ENCODE measurements at places on chromosomes 7 and 10.
A peak's percentile ranks its signal among the peaks of the same experiment; 100 is the strongest.

- no peak for DNase-seq
- H3K27me3 ChIP-seq, result no peaks in the 10 kb centered on the region
- peaks cover 37% of the 10 kb centered on the region for H3K4me1 ChIP-seq
- peak overlapping the region; percentile 92 for H3K4me3 ChIP-seq
- peak overlapping the region; percentile 94 for H3K27ac ChIP-seq
These were observed 697 bp downstream of the ARPC1A start for GRCh38 chr7:99326408-99326782.

DNA sequence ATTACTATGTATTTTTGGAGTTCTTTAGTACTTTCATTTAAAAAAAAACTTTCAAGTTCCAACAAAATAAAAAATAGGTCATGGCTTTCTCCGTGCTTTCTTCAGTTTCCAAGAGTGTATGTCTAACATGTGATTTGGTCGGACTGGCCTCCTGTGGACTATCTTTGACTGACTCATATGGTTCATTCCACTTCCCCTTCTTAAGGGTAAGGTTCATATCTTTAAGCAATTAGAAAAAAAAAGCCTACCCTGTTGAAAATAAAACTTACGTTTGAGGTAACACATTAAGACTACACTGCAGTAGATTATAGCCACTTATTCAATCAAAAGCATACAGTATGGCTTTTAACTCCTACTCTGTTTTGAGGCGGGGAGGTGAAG is 112.8 kb upstream of the AHR start:
- no peak for DNase-seq
- H3K4me1 ChIP-seq, result no peaks in the 10 kb centered on the region
- H3K36me3 ChIP-seq, result no peaks in the 10 kb centered on the region
- H3K27me3 ChIP-seq, result no peaks in the 10 kb centered on the region
- no peak overlapping the region for H3K27ac ChIP-seq

- H3K36me3 ChIP-seq, result no peaks in the 10 kb centered on the region
- no peak overlapping the region for H3K4me3 ChIP-seq
- H3K27me3 ChIP-seq, result no peaks in the 10 kb centered on the region
- no peak for DNase-seq
- H3K27ac ChIP-seq, result no peak overlapping the region
- no peaks in the 10 kb centered on the region for H3K4me1 ChIP-seq
These were observed 156.6 kb upstream of the TMEM196 start for GRCh38 chr7:19930051-19930450.

- no peaks in the 10 kb centered on the region for H3K36me3 ChIP-seq
- H3K4me3 ChIP-seq, result no peak overlapping the region
- DNase-seq, result no peak
- no peaks in the 10 kb centered on the region for H3K4me1 ChIP-seq
- H3K27ac ChIP-seq, result no peak overlapping the region
These were observed 29.3 kb downstream of the KCNMA1 start for GRCh38 chr10:77608281-77608680.

DNA sequence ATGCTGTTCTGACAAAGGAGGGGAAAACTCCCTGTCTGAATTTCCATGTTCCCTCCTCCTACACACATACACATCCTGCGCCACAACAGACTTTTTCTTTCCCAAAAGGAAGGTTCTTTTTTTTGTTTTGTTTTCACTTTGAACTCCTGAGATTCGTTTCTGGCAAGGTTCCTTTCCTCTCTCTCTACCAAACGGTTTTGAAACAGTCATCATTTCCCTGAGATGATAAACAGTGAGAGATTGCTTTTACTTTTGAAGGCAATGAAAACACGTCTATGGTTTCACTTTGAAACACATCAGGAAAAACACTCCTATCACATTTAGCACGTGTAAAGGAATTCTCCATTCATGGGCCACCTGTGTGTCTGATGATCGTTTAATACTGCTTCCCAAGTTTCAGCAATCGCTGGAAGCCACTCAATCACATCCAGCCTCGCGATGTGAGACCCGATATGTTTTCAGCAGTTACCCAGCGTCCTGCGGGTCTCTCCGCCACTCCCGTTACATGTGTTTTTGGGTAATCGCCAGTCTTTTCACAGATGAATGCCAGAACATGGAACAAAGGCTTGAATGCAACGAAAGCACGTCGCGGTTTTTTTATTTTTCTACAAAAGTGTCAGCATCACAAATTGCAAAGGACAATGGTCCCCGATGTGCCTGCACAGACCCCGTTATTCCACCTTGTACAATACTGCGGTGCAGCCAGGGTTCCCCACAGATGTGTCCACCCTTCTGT is 62.8 kb upstream of the CUX1 start:
- no peak for DNase-seq
- no peaks in the 10 kb centered on the region for H3K27me3 ChIP-seq
- no peaks in the 10 kb centered on the region for H3K4me1 ChIP-seq
- no peaks in the 10 kb centered on the region for H3K36me3 ChIP-seq
- no peak overlapping the region for H3K4me3 ChIP-seq

GRCh38 chr10:46234026-46234425 is 52.8 kb upstream of the ANTXRL start:
- no peaks in the 10 kb centered on the region for H3K27me3 ChIP-seq
- no peaks in the 10 kb centered on the region for H3K4me1 ChIP-seq
- DNase-seq, result no peak
- H3K4me3 ChIP-seq, result no peak overlapping the region

DNA sequence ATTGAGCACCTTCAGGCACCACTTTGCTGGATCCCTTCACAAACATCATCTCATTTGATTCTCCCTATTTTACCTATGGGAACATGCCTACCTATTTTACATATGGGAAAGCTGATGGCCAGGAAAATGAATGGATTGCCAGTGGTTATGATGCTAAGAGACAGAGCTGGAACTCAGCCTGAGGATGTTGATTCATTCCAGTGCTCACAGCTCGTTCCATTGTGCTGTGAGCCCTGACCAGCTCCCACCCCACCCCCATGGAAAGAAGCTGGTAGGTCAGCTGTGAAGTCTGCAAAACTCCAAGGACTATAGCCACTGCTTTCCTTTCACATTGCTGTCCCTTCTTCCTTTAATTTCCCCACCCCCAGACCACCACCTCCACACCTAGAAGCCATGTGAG is 9.6 kb downstream of the UBTD1 start:
- H3K4me3 ChIP-seq, result no peak overlapping the region
- H3K27me3 ChIP-seq, result no peaks in the 10 kb centered on the region
- H3K36me3 ChIP-seq, result no peaks in the 10 kb centered on the region
- no peaks in the 10 kb centered on the region for H3K4me1 ChIP-seq
- no peak overlapping the region for H3K27ac ChIP-seq

DNA sequence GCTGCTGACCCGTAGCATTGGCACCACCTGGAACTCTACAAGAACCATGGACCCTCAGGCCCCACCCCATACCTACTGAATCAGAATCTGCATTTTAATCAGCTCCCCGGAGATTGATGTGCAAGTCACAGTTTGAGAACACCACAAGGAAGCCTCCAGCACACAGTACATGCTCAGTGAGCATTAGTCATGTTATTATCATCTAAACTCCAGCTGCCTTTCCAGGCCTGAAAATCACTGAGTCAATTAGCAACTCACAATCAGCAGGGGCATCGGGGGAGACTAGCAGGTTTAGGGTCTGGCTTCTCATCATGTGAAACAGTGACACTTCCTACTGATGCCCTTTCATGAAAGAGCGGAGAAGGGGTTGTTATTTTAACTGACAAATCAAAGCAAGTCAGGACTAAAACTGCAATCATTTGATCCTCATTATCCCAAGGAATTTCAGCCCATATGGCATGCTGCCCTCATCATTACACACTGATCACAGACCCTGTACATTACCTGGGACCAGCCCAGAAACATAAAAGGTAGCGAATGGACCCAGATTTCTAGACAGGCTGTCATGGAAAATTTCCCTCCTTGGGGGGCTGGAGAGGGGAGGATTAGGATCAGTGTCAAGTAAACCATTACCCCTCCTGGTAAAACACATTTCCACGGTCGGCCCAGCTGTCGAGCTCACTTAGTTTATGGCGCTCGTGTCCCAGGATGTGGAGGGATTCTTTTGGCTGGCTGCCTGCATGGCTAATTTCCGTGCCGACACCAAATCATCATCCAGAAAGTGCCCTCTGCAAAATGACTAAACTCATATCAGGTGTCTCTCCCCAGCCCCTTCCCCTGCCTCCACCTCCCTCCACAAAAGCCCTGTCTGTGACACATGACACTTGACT is 122.8 kb downstream of the PRLHR start:
- H3K4me1 ChIP-seq, result no peaks in the 10 kb centered on the region
- no peak for DNase-seq
- no peaks in the 10 kb centered on the region for H3K36me3 ChIP-seq
- H3K27me3 ChIP-seq, result peaks cover 7% of the 10 kb centered on the region

DNA sequence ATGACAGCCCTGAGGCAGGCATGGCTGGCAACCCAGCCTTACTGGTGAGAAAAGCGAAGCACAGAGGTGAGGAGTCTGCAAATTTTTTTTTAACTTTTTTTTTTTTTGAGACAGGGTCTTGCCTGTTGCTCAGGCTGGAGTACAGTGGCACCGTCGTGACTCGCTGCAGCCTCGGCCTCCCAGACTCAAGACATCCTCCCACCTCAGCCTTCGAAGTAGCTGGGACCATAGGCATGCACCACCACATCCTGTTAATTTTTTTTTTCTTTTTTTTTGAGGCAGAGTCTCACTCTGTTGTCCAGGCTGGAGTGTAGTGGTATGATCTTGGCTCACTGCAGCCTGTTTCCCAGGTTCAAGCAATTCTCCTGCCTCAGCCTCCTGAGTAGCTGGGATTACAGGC is 35.1 kb upstream of the DLG5 start:
- no peaks in the 10 kb centered on the region for H3K27me3 ChIP-seq
- no peak overlapping the region for H3K27ac ChIP-seq
- no peaks in the 10 kb centered on the region for H3K4me1 ChIP-seq

DNA sequence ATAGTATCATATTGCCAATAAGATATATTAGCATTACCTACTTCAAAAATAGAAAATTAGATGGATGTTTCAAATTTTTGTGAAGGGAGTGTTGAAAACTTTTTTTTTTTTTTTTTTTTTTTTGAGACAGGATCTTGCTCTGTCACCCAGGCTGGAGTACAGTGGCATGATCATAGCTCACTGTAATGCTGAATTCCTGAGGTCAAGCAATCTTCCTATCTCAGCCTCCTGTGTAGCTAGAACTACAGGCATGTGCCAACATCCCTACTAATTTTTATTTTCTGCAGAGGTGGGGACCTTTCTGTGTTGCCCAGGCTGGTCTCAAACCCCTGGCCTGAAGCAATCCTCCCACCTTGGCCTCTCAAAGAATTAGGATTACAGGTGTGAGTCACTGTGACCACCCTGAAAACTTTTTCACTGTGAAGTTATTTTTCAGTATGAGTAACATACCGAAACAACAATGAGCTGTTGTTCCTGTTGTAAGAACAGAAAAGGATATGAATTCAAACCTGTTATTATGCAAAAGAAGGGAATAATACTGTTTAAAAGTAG is 266.9 kb downstream of the NEBL start:
- no peaks in the 10 kb centered on the region for H3K27me3 ChIP-seq
- no peak for DNase-seq
- H3K36me3 ChIP-seq, result no peaks in the 10 kb centered on the region
- no peak overlapping the region for H3K27ac ChIP-seq

- peaks cover 49% of the 10 kb centered on the region for H3K4me1 ChIP-seq
- H3K36me3 ChIP-seq, result no peaks in the 10 kb centered on the region
- no peaks in the 10 kb centered on the region for H3K27me3 ChIP-seq
- no peak overlapping the region for H3K27ac ChIP-seq
These were observed 181.7 kb downstream of the PLXNA4 start for GRCh38 chr7:132394283-132395198.

GRCh38 chr10:131743190-131744151 is 157.3 kb upstream of the PPP2R2D start:
- no peaks in the 10 kb centered on the region for H3K27me3 ChIP-seq
- H3K36me3 ChIP-seq, result no peaks in the 10 kb centered on the region
- no peak for DNase-seq

DNA sequence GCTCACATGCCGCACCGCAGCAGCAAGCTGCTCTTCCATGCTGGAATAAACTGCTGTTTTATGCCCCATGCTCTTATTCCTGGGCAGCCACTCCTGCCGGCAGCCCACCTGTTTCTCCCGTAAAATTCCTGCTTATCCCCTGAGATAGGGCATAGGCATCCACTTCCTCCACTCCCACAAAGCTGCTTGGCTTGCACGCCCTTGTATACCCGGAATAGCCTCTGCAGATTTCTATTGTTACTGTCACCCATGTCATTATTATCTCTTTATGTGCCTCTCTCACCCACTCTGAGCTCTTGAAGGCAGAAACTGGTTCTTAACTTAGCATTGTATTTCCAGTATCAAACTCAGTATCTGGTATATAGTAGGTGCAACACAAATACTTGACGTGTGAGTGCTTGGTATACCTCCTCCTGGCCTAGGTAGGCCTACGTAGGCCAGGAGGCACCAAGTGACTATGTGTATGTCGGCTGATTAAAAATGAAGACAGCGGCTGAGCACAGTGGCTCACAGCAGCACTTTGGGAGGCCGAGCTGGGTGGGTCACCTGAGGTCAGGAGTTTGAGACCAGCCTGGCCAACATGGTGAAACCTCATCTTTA is 193.4 kb downstream of the CCDC3 start:
- H3K4me1 ChIP-seq, result peaks cover 7% of the 10 kb centered on the region
- no peaks in the 10 kb centered on the region for H3K36me3 ChIP-seq
- H3K27me3 ChIP-seq, result no peaks in the 10 kb centered on the region

- H3K36me3 ChIP-seq, result peaks cover 3% of the 10 kb centered on the region
- no peaks in the 10 kb centered on the region for H3K27me3 ChIP-seq
- H3K4me1 ChIP-seq, result peaks cover 24% of the 10 kb centered on the region
- no peak overlapping the region for H3K27ac ChIP-seq
These were observed 2.8 kb downstream of the SMO start for GRCh38 chr7:129191272-129191671.

DNA sequence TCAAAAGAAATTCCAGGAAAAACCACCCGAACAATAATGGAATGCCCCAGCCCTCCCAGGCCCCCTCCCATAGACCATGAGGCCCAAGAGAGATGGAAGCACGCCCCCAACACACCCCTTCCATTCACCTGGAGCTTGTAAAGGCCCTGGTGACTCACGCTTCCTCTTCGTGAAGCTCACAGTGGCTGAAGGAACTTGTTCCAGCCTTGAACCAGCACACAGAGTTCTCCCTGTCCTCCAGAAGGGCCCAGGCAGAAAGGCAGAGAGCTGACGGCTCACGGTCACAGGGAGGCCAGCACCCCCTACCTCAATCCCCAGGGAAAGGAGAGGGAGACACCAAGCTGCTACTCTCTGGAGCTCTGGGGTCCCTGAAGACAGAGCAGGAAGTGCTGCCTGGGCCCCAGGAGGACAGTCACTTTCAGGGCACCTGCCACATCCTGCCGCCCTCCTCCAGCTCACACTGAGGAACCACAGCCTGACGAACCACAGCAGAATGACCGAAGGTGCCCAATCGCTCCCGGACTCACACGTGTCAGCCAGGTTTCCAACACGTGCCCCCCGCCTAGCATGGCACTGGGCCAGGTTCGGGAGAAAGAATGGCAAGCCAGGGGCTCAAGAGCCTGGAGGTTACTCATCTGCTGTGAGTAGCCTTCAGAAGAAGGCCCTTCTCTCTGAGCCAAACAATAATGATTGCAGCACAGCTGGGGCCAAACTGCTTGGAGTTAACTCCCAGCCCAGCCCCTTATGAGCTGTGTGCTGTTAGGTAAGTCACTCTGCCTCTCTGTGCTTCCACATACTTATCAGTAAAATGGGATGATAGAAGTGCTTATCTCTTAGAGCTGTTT is 52.8 kb downstream of the DLG5 start:
- DNase-seq, result peak; percentile 51
- peaks cover 14% of the 10 kb centered on the region for H3K4me1 ChIP-seq
- H3K4me3 ChIP-seq, result no peak overlapping the region
- no peaks in the 10 kb centered on the region for H3K27me3 ChIP-seq
